Stimulated activated CD4-positive, alpha-beta T cell treated with anti-CD3 and anti-CD28 coated beads, Interleukin-4, amount 100 ng/mL, for 1 hour (primary cell): ENCODE measurements at places on chromosomes 2 and 18.

GRCh38 chr2:215652388-215652787 lies 216.5 kb upstream of the FN1 start:
- DNase-seq = no peak

DNA sequence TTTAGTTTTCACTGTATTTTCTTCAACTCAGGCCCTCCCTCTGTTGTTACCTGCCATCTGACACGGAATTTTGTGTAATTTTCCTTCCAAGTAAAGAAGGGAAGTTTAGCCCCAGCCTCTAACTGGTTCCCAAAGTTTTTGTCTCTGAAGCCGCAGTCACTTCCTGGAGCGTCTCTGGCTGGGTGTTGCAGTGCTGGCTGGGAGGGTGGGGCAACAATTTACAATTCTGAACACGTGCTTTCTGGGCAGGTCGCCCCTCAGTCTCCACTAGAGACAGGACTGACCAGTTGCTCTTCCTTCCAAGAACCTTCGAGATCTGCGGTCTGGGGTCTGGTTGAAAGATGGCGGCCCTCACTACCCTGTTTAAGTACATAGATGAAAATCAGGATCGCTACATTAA lies 3.5 kb downstream of the CNDP2 start:
- DNase-seq = peak; percentile 20

DNA sequence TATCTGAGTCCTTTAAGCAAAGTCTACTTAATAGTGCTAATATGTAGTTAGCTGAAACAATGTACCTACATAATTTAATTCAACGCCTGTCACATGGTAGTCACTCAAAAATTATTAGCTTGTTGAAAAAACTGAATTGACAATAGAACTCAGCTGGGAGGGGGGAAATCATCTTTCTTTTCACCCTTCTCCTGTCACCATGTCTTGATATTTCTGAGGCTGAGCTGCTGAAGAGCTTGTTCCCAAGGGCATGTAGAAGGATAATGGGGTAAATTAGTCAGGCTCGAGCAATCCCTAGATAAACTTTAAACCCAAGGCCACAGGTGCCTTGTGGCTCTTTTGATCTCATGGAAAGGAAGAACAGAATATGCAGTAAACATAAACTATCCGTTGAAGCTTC lies 339.6 kb upstream of the LRATD1 start:
- DNase-seq = no peak

DNA sequence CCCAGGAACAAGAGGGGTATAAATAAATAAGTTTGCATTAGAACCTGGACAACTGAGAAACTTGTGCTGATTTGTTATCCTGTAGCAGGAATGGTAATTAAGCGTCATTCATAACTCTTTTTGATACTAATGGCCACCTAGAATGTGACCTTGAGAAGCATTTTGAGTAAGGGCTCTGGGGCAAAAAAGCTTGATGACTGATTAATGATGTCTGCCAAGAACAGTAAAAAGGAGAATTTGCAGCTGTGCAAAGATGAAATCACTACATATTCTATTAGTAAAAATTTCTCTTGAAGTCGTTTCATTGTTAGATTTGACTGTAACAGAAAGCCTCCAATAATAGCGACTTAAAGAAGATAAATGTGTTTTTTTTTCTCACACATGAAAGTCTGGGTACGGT lies 157.7 kb downstream of the PRKCE start:
- DNase-seq = no peak

DNA sequence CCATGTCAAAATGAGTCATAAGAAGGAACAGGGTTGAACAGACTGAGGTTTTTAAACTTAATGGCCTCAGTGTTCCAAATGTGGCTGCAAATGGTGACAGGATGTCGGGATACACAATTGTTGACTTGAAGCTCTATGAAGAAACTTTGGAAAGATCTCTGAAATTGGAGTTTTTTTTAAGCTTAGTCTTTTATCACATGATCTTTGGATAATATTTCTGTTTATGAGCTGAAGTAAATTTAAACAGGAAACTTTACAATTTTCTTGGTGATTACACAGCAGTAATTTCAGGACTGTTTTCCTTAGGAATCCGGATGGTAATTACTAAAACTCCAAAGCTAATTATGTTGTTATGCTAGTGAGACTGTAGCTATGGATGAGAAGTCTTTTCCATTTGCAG lies 199.1 kb upstream of the NRXN1 start:
- no peak for DNase-seq

DNA sequence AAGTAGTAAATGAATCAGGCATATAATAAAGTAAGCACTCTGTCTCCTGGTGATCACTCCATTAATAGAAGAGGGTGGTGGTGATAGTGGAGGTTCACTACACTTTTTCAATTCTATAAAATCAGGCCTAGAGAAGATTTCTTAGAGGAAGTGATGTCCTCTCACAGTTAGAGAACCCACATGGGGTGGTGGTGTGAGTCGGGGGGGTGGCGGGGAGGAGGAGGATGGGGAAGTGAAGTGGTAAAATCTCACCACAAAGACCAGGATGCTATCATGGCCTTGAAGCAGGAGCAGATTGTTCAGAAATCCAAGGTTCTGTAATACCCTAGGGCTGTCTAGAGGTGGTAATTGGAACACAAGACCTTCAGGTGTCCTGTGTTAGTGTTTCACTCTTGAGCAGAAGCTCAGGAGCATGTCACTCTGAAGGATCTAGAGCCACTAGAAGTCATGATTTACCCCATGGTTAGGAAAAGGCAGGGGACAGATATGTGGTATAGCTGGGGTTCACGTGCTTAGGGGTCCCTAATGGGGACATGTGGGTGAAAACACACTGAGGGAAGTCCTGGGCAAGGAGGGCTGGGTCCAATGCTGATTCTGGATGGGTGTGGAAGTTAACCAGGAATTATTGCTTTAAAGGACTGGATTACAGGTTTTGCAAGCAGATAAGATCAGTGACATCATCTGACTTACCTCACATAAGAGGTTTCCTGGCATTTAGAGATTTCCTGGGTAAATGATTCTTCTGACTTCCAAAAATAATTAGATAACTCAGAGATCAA lies 31.0 kb downstream of the RNF125 start:
- peak; percentile 22 for DNase-seq

DNA sequence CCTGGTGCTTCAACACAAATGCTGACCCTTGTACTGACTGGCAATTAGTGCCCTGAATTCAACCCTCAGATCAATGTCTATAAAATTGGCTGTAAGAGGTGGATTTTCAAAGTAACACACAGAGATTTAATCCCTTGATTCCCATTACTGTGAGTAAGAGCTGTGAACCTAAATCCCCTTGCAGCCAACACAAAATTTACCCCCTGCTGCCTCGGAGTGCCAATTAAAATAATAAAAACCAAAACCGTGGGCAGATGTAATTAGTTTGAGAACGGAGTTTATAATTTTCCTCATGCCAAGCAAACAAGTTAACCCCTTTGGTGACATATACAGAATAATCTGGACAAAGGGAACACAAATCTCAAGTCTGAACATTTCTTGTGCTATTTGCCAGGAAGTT lies 55.8 kb upstream of the REV1 start:
- DNase-seq = no peak

GRCh38 chr2:155708071-155708470 lies 624.5 kb downstream of the NR4A2 start:
- DNase-seq = no peak

GRCh38 chr18:11657152-11657551 lies 31.9 kb upstream of the GNAL start:
- no peak for DNase-seq

GRCh38 chr2:134008837-134009236 lies 245.0 kb upstream of the MGAT5 start:
- DNase-seq = no peak
